Ammon's horn (tissue), 1 donor: ENCODE measurements at places on chromosomes 6 and 20.

DNA sequence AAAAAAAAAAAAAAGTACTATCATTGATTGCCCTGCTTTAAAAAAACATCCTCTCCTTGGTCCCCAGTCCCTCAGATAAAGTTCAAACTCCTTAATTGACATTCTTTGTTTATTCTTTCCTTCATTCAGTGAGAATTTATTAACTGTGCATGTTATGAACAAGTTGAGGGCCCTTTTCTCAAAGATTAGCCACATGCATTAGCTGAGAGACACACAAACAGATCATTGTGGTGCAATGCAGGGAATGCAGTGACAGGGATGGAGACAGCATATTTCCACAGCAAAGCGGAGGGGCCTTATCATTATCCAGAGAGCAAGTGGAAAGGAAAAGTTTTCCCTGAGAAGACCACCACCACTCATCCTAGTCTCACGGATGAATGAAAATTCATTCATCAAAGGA, 21.9 kb upstream of the IPCEF1 start:
- DNase-seq, result no peak

DNA sequence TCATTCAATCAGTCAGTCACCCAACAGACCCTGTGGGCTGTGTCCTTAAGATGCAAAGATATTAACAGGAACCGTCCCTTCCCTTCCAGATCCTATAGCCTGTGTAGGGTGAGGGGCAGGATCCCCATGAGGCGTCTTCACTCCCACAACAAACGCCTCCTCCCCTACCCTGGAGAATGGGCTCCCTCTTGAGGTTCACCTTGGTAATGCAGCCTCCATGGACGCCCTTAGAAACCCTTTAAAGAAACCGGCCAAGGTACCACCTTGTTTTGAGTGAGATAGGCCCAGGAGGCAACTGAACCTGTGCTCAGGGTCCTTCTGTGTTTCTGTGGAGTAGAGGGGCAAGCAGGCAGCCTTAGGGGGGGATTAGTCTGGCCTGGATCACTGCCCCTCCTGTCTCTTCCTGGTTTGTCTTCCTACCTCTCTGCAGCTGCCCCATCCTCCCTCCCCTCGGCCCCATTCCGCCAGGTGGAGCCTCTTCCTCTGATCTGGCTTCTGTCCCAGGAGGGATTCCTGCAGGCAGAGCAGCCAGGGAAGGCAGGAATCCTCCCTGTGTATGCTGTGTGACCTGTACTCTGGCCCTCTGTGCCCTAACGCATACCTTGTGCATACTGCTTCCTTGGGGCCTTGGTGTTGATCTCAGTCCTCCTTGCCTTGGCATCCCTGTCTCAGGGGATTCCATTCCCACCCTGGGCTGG, 6.6 kb upstream of the GUCA1A start:
- DNase-seq, result peak; percentile 57

- no peak for DNase-seq
These were observed 212.6 kb upstream of the MAN1A1 start for GRCh38 chr6:119562168-119562567.

DNA sequence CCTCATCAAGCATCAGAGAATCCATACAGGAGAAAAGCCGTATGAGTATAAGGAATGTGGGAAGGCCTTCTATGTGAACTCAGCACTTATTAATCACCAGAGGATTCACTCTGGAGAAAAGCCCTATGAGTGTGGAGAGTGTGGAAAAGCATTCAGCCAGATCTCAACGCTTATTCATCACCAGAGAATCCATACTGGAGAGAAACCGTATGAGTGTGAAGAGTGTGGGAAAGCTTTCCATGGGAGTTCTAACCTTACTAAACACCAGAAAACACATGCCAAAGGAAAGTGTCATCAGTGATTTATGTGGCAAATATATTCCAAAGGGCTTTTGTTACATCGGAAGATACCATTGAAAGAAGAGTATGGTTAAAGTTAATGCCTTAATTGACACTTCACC, 25.4 kb downstream of the ZKSCAN8 start:
- no peak for DNase-seq

DNA sequence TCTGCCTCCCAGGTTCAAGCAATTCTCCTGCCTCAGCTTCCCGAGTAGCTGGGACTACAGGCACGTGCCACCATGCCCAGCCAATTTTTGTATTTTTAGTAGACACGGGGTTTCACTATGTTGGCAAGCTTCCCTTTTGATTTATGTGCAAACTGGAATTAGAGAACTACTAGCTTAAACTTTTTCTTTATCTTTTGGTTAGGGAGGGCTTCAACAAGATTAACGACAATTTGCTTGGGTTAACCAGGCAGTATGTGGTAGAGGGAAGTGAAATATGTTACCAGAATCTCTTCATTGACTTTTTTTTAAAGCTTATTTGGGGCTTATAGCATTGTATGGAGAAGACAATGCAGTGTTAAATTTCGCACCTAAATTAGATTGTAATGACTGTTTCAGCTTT, 9.0 kb downstream of the MYO6 start:
- DNase-seq, result no peak

- no peak for DNase-seq
These were observed 754 bp downstream of the HDDC2 start for GRCh38 chr6:125300992-125301434.

GRCh38 chr20:32718749-32719348, 24.4 kb downstream of the COMMD7 start:
- DNase-seq, result no peak

- DNase-seq, result no peak
These were observed 33.4 kb downstream of the STK35 start for GRCh38 chr20:2135013-2135412.

DNA sequence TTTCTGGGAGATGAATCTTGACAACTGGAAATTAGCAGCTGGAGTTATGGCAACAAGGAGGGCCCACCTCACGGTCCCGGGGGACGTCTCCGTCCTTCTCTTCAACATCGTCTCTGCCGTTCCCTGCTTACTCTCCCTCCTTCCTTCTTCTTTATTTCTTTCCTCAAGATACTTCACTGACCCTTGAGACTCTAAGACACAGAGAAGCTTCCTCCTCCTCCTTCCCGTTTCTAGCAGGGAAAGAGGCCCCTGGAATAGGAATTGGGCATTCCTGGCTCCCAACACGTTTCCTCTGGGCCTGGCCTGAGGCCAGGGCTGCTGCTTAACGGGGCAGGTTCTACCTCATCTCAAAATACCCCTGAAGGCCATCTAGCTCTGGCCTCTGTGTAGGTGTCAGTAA, 189.9 kb upstream of the GMDS start:
- DNase-seq, result no peak

DNA sequence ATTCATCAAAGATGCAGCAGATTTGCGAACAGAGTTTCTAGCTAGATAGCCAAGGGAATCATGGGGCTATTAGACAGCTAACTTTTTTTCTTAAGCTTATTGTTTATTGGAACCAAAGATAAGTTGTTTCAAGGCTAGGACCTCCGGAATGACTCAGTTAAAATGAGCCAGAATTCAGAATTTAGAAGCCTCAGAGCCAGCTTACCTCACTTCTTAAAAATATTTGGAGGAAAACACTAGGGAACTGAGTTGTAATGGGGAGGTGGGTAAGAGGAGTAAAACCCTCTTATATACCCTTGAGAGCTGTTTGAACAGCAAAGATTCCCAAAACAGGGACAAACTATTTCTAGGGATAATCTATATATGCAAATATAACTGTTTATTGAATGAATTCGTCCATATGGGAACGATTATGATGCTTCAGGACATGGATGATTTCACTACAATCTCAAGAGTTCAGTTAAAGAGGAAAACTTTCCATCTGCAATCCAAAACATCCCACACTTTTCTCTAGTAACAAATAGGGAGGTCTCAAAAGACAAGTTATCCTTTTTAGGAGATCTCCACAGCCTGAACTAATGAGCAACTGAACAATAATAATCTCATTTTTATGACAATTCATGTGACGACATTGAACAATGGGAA, 12.6 kb upstream of the CARMIL1 start:
- DNase-seq, result no peak

- no peak for DNase-seq
These were observed 31.6 kb upstream of the MTRF1L start for GRCh38 chr6:153034139-153034538.

DNA sequence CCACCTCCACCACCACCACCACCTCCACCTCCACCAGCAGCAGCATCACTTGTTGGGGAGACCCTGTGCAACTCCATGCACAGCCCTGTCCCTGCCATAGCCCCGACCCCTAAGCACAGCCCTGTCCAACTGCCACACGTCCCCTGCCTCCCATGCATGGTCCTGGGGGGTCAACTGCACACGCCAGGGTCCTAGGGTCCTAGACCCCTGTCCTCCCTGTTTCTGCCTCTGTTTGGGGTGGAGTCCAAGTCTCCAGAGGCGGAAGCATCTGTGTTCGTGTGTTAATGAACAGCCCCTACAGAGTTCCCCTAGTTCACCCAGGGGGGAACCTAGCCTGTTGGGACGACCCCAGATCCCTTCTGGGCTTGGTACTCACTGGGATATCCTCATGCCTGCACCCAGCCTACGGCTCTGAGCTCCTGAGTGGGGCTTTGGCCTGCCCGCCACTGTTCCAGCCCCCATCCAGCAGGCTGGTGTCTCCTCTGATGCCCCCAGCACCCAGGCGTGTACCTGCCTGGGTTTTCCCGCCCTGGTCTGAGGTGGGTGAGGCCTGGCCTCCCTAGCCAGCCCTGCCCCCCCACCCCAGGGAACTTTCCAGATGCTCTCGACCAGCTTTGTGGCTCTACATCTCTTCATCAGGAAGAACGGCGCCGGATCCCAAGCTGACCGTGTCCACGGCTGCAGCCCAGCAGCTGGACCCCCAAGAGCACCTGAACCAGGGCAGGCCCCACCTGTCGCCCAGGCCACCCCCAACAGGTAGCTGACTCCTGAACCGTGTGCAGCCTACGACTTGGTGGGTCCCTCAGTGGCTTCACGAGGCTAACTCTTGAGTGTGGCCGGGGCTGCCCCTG, 2.5 kb upstream of the TNFRSF6B start:
- DNase-seq, result no peak

DNA sequence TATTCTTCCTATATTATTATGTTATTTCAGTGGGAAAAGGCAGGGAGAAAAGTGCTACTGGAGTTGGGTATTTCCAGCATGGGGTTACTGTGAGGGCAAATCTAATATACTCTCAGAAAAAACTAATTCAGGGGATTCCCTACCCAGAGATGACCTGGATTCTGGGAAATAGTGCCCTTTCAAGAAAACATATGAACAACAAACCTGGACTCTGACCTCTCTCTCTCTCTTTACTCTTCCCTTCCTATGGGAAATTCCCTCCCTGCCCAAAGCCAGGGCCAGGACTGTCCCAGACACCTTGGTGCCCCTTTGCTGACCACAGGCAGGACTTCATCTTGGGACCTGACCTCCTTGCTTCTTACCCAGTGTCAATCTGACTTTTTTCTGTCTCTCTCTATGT, 1.6 kb upstream of the UBD start:
- DNase-seq, result no peak

GRCh38 chr6:3390698-3391097, 66.2 kb downstream of the SLC22A23 start:
- DNase-seq, result peak; percentile 52

DNA sequence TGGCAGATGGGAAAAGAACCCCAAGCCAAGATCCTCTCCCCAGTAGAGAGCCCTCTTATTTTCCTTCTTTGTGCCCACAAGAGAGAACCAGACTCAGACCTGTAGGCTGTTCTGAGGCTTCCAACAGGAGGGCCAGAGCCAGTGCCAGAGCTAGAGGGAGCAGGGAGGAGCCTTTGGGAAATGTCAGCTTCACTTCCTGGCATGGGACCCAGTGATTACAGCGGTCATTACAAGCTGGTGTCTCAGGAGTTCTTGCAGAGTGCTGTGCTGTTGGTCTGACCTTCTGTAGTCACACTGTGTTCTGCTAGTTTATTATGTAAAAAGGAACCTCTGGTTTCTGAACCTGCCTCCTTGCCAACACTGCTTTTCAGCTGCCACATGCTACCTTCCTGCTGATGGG, 38.9 kb downstream of the STK35 start:
- DNase-seq, result no peak

DNA sequence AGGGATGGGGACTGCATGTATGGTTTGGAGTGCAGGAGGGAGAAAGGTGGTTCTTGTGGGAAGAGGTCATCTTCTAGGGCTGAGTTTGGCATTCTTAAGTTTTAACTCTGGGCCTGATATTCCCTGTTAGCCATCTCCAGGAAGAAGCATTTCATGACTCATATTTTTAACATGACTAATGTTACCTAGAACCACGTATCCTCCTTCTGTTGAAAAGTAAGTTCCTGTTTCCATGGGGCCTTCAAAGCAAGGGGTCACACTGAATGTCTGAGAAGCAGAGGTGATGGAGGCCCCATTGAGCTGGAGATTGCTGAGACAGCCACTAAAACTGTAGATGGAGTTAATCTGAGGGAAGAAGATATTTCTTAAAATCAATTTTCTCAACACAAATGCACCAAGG, 30.2 kb downstream of the FAM229B start:
- no peak for DNase-seq

DNA sequence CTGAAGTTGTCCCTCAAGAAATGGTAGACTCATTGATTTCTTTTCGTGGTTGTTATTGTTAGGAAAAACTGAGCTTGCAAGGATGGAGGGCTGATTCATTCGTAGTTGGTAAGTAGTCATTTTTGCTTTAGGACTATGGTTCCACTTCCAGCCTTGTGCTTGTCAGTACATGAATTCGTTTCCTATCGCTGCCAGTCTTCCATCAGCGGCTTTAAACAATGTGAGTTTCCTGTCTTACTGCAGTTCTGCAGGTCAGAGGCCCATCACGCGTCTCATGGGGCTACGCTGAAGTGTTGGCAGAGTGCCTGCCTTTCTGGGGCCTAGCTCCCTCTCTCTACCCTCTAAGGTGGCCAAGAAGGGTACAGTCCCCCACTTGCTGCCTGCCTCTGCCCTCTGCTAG, 11.4 kb upstream of the MDFI start:
- no peak for DNase-seq

GRCh38 chr20:52748285-52748932, 223.7 kb upstream of the TSHZ2 start:
- DNase-seq, result peak; percentile 57

DNA sequence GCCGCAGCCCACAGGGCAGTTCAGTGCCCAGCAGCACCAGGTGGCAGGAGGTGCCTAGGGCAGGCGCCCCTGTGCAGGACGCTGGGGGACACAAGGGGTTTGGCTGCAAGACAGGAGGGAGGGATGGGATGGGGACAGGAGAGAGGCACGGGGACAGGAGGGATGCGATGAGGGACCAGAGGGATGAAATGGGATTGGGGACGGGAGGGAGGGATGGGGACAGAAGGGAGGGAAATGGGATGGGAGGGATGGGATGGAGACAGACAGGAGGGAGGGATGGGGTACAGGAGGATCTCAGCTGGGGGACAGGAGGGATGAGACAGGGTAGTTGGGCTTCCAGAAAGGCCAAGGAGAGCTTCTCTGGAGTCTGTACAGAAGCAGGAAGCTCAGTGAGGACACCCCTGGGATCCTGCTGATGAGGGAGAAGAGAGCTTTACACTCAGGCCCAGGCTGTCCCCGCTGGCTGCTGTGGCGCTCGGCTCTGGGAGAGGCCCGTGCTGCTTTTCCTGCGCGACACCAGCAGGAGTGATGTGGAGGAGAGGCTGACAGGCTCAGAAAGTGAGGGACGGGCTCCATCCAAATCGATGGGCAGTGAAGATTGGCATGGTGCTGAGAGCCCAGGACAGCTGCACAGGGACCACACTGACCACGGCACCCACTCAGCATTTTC, 400.8 kb downstream of the SMOC2 start:
- DNase-seq, result no peak

GRCh38 chr6:82017288-82017687, 230.3 kb downstream of the IBTK start:
- no peak for DNase-seq

GRCh38 chr6:105587349-105588122, 184.7 kb upstream of the PREP start:
- DNase-seq, result no peak
